ENCODE measurements at places on chromosomes 11 and 22. TPM values are rescaled to one million over a fixed set of nuclear protein-coding genes. Genes with fewer than 3 reads are reported as not detected.

- no peak for DNase-seq
- H3K36me3 ChIP-seq, result peaks cover 17% of the 10 kb centered on the region
- H3K4me1 ChIP-seq, result no peaks in the 10 kb centered on the region
- no peak overlapping the region for H3K4me3 ChIP-seq
Measured at GRCh38 chr11:44246726-44247125, 63.2 kb downstream of the ALX4 start.

GRCh38 chr22:37894939-37895670 lies 11.0 kb upstream of the MICALL1 start:
- no peak for DNase-seq
- H3K36me3 ChIP-seq, result peaks cover 18% of the 10 kb centered on the region
- no peaks in the 10 kb centered on the region for H3K27me3 ChIP-seq
- peaks cover 32% of the 10 kb centered on the region for H3K4me1 ChIP-seq

C11orf97 gene
- total RNA-seq, result not detected

- H3K27ac ChIP-seq, result peak overlapping the region; percentile 64
- H3K4me3 ChIP-seq, result no peak overlapping the region
- H3K4me1 ChIP-seq, result peaks cover 31% of the 10 kb centered on the region
- peaks cover 16% of the 10 kb centered on the region for H3K27me3 ChIP-seq
Measured at GRCh38 chr11:111531136-111531535, 9.4 kb upstream of the LAYN start.

KDM2A gene
- 102 TPM for total RNA-seq

C11orf86 gene
- total RNA-seq, result not detected

- no peak overlapping the region for H3K27ac ChIP-seq
- peaks cover 53% of the 10 kb centered on the region for H3K36me3 ChIP-seq
- peaks cover 11% of the 10 kb centered on the region for H3K4me1 ChIP-seq
- H3K4me3 ChIP-seq, result no peak overlapping the region
- no peaks in the 10 kb centered on the region for H3K27me3 ChIP-seq
Measured at GRCh38 chr11:18285841-18286240, 19.8 kb downstream of the SAA1 start.

- H3K4me1 ChIP-seq, result no peaks in the 10 kb centered on the region
- no peaks in the 10 kb centered on the region for H3K36me3 ChIP-seq
- no peak overlapping the region for H3K27ac ChIP-seq
Measured at GRCh38 chr11:25659706-25660105, 672.2 kb upstream of the ANO3 start.

Measured in activated CD4-positive, alpha-beta T cell treated with anti-CD3 and anti-CD28 coated beads, Interleukin-2, amount 10 ng/mL, durations not matched to agents 24 days and 14 days (primary cell).